ENCODE measurements at places on chromosomes 4 and X.

GRCh38 chr4:54076673-54077072 lies 12.3 kb upstream of the CHIC2 start:
- DNase-seq, result no peak

DNA sequence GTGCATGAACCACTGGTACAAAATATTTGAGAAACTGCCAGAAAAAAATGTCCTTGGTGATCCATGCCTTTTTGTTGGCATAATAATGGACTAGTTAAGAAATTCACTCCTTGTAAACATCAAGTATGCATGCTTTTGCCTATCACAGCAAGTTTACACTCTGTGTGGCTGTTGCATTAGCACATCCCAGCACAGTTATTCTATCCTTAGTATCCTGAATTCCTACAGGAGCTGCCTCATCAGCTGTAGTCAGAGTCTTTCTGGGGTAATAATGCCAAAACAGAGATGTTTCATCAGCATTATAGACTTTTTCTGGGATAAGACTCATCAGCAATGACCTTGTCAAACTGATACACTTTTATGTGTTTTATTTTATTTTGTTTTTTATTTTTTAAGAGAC lies 82.8 kb downstream of the CHIC2 start:
- no peak for DNase-seq

GRCh38 chr4:24578364-24578763 lies 6.0 kb downstream of the DHX15 start:
- no peak for DNase-seq

GRCh38 chr4:58225460-58225859 lies 1115.3 kb upstream of the IGFBP7 start:
- no peak for DNase-seq

DNA sequence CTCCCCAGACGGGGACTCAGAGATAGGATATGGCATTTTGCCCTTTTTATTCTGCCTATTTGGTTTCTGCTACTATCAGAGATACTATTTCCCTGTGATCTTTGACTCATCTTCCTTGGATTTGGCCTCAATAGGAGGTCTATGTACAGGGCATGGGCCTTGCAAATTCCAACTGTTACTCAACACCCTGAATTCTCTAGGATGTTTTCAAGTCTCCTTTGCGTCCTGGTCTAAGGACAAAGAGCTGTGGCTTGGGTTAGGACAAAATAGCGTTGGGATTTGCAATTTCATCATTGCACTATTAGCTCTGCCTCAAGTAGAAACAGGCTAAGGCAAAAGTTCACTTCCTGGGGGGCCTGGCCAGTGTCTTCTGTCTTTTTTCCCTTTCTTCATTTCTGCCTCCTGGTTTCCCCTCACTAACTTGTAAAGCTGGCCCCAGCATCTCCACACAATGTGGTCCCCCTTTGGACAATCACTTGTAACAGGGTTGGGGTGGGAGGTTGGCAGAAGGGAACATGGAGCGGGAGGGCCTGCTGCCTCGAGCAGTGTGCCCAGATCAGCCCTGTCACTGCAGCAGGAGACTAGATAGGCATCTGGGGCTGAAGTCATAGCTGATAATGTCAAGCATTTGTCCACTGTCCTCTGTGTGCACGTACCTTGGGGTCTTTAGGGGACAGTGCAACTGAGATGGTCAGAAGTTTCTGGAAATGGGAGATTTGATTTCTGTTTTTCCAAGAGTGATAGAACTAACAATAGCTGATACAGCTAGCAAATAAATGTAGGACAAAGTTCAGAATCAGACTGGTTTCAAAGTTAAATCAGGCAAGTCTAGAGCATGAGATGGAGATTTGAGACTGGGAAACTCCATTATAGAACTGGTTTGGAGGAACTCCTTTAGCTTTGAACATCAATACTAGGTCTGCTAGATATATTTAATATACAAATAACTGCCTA lies 25.8 kb upstream of the STBD1 start:
- DNase-seq, result no peak

- DNase-seq, result no peak
Measured at GRCh38 chr4:174037049-174037448, 246.4 kb downstream of the FBXO8 start.

DNA sequence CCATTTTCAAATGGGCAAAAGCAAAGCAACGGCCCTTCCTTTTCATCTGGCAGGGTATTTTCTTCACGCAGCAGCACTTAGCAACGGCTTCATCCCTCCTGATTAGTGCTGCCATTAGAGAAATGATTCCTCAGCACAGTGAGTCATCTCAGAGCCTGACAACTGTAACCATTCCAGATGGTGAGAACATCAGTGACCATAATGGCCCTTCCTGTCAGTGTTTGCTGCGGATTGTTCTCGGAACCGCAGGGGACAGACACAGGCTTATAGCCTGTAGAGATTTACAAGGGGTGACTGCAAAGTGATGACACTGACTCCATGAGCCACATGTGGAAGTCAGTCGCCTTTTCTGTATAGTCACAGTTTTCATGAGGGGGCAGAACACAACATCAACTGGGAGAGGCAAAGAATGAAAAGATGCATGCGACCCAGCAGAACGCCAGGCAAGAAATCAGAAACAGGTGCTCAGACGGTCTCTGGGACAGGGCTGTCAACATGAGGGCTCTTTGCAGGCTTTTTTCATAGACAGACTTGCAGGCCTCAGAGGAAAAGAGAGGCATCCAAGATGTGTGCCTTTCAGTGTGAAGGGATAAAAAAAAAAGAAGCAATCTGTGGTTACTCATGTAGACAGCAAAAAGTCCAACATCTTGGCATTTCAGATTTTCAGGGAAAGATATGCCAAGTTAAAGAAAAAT lies 69.9 kb upstream of the FBXW7 start:
- DNase-seq, result no peak

- DNase-seq, result no peak
Measured at GRCh38 chrX:78931814-78932213, 13.4 kb upstream of the P2RY10 start.

GRCh38 chr4:113662581-113662980 lies 99.0 kb downstream of the CAMK2D start:
- DNase-seq, result no peak

DNA sequence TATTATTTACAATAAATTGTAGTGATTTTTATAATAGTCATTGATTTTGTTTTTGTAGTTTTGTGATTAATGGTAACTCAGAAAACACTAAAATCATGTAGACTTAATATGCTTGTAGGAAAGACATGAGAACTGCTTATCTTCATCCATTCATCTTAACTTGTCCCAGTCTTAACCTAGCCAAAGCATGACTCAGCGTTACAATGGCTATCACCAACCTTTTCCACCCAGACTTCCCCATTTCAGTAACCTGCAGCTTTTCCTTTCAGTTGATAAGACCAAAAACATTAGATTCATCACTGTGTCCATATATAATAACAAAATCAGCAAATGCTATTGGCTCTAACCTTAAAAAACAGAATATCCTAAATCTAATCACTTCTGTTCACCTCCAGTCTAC lies 106.2 kb upstream of the KLF8 start:
- no peak for DNase-seq

Measured in ecto neural progenitor cell (in vitro differentiated cells).